ENCODE measurements at places on chromosomes 12 and 14.

- no peak for DNase-seq
Observed at GRCh38 chr12:41993283-41993682, 151.4 kb downstream of the GXYLT1 start.

DNA sequence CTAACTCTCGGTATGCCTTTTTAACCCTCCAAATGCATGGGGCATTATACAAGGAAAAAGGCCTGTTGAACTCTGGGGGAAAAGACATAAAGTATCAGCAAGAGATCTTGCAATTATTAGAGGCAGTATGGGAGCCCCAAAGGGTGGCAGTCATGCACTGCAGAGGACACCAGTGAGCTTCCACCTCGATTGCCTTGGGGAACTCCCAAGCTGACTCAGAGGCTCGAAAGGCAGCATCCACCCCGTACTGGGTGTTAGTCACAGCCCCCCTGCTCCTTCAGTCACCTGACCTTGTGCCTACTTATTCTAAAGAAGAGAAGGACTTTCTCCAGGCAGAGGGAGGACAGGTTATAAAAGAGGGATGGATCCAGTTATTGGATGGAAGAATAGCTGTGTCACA, 781.4 kb upstream of the TMEM132C start:
- no peak for DNase-seq

GRCh38 chr12:75177997-75178396, 31.6 kb downstream of the KCNC2 start:
- DNase-seq, result no peak

- DNase-seq, result no peak
Observed at GRCh38 chr12:55771736-55772135, 28.8 kb downstream of the GDF11 start.

DNA sequence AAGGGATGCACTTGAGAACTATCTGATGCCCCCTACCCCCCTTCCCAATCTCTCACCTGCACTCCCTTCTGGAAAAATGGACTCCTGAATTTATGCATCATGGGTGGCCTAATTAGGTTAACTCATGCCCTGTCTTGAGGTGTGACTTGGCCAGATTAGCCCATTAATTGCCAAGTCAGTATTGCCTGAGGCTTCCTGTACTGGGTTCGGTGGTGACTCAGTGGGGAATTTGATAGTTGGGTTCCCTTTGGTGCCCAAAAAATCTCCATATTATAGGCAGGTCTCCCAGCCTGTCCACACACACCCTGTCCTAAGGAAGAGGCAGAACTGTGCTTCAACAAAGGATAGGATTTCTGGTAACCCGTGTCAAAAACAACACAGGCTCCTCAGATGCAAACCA, 146.1 kb downstream of the CHST11 start:
- no peak for DNase-seq

DNA sequence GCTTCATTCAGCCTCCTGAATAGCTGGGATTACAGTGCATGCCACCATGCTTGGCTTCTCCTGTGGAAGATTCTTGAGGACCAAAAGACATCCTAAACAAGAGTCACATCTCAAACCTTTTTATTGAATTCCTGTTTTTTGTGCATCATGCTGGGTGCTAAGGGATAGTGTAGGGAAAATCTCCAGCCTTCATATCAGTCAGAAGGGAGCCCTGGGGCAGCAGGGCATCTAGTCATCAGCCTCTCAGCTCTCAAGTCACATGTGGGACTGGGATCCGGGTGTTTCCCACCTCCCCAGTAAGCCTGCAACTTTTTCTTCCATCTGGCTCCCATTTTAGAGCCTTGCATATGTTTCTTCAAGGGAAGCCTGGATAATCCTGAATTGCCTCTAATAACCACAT, 25.1 kb upstream of the OASL start:
- DNase-seq, result no peak

GRCh38 chr14:71591929-71592328, 340.3 kb upstream of the RGS6 start:
- no peak for DNase-seq

Measured in GM18507 (cell line).